Gastrocnemius medialis (tissue), 4 donors: ENCODE measurements at places on chromosomes 6 and 20. TPM values are rescaled to one million over a fixed set of nuclear protein-coding genes. Genes with fewer than 3 reads are reported as not detected.

IMPG1 gene
- not detected for total RNA-seq

DAAM2 gene
- total RNA-seq = 37.4 TPM

EDN1 gene
- 9.6 TPM for total RNA-seq

GNAS gene
- total RNA-seq = 854 TPM

RFX6 gene
- not detected for total RNA-seq

TMEM200A gene
- total RNA-seq = not detected

HLA-DOB gene
- total RNA-seq = 0.72 TPM

GRCh38 chr6:100035873-100036653 is 42.0 kb upstream of the MCHR2 start:
- H3K27ac ChIP-seq = no peak overlapping the region
- no peak for DNase-seq
- H3K4me3 ChIP-seq = no peak overlapping the region
- no peaks in the 10 kb centered on the region for H3K4me1 ChIP-seq
- H3K27me3 ChIP-seq = no peaks in the 10 kb centered on the region

DNA sequence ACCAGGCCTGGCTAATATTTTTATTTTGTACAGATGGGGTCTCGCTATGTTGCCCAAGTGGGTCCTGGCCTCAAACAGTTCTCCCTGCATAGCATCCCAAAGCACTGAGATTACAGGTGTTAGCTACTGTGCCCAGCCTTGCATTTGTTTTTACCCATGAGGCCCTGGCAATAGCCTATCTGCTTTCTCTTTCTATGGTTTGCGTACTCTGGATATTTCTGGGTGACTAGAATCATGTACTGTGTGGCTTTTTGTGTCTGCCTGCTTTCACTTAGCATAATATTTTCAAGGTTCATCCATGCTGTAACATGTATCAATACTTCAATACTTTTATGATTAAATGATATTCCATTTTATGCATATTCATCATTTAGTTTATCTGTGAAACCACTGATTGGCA is 451.7 kb downstream of the GRIK2 start:
- no peak overlapping the region for H3K4me3 ChIP-seq
- H3K4me1 ChIP-seq = no peaks in the 10 kb centered on the region
- H3K27ac ChIP-seq = no peak overlapping the region
- no peaks in the 10 kb centered on the region for H3K27me3 ChIP-seq

GRCh38 chr6:109690373-109690736 is 647 bp downstream of the AK9 start:
- no peaks in the 10 kb centered on the region for H3K27me3 ChIP-seq
- peak; percentile 53 for DNase-seq
- H3K27ac ChIP-seq = peak overlapping the region; percentile 95
- peaks cover 12% of the 10 kb centered on the region for H3K4me1 ChIP-seq

- H3K27me3 ChIP-seq = no peaks in the 10 kb centered on the region
- H3K27ac ChIP-seq = no peak overlapping the region
- H3K4me1 ChIP-seq = no peaks in the 10 kb centered on the region
- H3K36me3 ChIP-seq = no peaks in the 10 kb centered on the region
- DNase-seq = no peak
Measured at GRCh38 chr6:142567461-142567860, 265.7 kb downstream of the ADGRG6 start.

DNA sequence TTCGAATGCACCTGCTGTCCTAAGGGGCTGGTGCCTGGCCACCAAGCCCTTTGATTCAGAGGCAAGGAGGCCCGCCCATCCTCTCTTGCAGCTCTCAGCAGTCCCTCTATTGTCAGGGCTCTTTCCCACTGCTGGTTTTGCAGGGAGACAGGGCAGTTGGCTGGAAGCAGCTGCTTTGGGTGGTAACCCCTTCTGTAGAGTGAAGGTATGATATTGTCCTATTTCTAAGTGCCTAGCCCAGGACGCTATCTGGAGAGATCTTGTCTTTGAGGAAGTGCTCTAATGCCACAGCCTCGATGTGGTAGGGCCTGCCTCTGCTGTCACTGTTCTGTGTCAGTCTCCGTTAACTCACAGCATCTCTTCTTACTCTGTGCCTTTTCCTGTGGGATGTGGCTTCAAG is 5.6 kb downstream of the PLCG1 start:
- H3K27me3 ChIP-seq = no peaks in the 10 kb centered on the region
- H3K4me3 ChIP-seq = no peak overlapping the region
- DNase-seq = no peak
- peak overlapping the region; percentile 99 for H3K27ac ChIP-seq
- no peaks in the 10 kb centered on the region for H3K36me3 ChIP-seq

DNA sequence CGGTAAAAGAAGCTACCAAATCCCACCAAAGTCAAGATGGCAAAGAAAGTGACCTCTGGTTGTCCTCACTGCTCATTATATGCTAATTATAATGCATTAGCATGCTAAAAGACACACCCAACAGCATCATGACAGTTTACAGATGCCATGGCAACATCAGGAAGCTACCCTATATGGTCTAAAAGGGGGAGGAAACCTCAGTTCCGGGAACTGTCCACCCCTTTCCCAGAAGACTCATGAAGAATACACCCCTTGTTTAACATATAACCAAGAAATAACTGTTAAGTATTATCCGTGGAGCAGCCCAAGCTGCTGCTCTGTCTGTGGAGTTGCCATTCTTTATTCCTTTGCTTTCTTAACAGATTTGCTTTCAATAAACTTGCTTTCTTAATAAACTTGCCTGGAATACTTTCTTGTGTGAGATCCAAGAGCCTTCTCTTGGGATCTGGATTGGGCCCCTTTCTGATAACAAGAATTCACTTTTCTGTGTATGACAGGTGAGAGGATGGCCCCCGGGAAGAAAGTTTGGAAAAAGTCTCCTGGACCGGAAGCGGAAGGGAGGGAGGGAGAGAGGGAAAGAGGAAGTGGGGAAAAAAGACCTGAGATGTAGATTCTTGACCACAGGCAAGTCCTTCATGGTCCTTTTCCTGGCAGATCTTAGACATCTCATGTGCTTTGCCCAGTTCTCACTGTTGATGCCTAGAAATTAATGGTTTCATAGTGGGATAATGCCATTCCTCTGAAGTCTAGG is 146.7 kb upstream of the ID4 start:
- H3K27me3 ChIP-seq = peaks cover 15% of the 10 kb centered on the region
- H3K36me3 ChIP-seq = no peaks in the 10 kb centered on the region
- H3K4me3 ChIP-seq = no peak overlapping the region
- H3K27ac ChIP-seq = no peak overlapping the region

- H3K4me3 ChIP-seq = no peak overlapping the region
- H3K4me1 ChIP-seq = peaks cover 36% of the 10 kb centered on the region
- H3K36me3 ChIP-seq = no peaks in the 10 kb centered on the region
- no peaks in the 10 kb centered on the region for H3K27me3 ChIP-seq
- H3K27ac ChIP-seq = peak overlapping the region; percentile 75
Measured at GRCh38 chr6:90168693-90169131, 127.9 kb downstream of the BACH2 start.

GRCh38 chr20:31869942-31870725 is at the start of the genes DUSP15 and TTLL9:
Gene DUSP15 (minus strand): TSS chr20:31870527. CDS start chr20:31870337, 190 bp downstream.
Gene TTLL9 (plus strand): TSS chr20:31870634. CDS start chr20:31871127, 493 bp downstream.
- no peak within 1 kb of the TSS for H3K27ac ChIP-seq
- peaks cover 22% of the 10 kb centered on the region for H3K27me3 ChIP-seq
- peaks cover 5% of the 10 kb centered on the region for H3K4me1 ChIP-seq
- DNase-seq = no peak
- no peaks in the 10 kb centered on the region for H3K36me3 ChIP-seq
- H3K4me3 ChIP-seq = peak within 1 kb of the TSS; percentile 49

- H3K27ac ChIP-seq = no peak overlapping the region
- H3K4me1 ChIP-seq = no peaks in the 10 kb centered on the region
- H3K27me3 ChIP-seq = no peaks in the 10 kb centered on the region
- no peaks in the 10 kb centered on the region for H3K36me3 ChIP-seq
- no peak for DNase-seq
- H3K4me3 ChIP-seq = no peak overlapping the region
Measured at GRCh38 chr6:167530951-167531350, 206.1 kb downstream of the TTLL2 start.

DNA sequence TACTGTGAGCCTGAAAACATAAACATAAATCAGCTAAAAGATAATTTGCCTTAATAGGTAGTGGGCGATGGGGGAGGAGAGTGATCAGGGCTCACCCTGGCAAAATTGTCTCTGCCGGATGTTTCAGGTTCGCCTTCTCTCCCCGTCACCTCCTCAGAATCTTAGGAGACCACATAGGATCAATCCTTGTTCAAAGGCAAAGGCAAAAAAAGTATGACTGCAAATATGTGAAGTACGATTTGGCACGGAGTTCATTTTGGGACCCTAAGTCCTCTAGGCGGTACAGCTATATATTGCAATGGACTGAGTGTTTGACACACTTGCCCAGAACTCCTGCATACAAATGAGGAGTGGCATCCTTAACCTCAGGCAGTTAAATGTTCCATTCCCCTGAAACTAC is 649.2 kb upstream of the FLRT3 start:
- no peaks in the 10 kb centered on the region for H3K4me1 ChIP-seq
- H3K36me3 ChIP-seq = no peaks in the 10 kb centered on the region
- H3K4me3 ChIP-seq = no peak overlapping the region
- no peak for DNase-seq

- H3K4me3 ChIP-seq = no peak overlapping the region
- DNase-seq = no peak
- no peaks in the 10 kb centered on the region for H3K4me1 ChIP-seq
Measured at GRCh38 chr6:168103050-168103830, 24.2 kb upstream of the FRMD1 start.

- H3K27ac ChIP-seq = no peak overlapping the region
- peaks cover 8% of the 10 kb centered on the region for H3K27me3 ChIP-seq
- no peaks in the 10 kb centered on the region for H3K4me1 ChIP-seq
- DNase-seq = no peak
Measured at GRCh38 chr6:33144373-33144772, 47.9 kb downstream of the COL11A2 start.

- peaks cover 20% of the 10 kb centered on the region for H3K4me1 ChIP-seq
- H3K36me3 ChIP-seq = no peaks in the 10 kb centered on the region
- H3K4me3 ChIP-seq = peak overlapping the region; percentile 55
- no peak for DNase-seq
Measured at GRCh38 chr6:168035661-168036545, 38.4 kb downstream of the KIF25 start.

DNA sequence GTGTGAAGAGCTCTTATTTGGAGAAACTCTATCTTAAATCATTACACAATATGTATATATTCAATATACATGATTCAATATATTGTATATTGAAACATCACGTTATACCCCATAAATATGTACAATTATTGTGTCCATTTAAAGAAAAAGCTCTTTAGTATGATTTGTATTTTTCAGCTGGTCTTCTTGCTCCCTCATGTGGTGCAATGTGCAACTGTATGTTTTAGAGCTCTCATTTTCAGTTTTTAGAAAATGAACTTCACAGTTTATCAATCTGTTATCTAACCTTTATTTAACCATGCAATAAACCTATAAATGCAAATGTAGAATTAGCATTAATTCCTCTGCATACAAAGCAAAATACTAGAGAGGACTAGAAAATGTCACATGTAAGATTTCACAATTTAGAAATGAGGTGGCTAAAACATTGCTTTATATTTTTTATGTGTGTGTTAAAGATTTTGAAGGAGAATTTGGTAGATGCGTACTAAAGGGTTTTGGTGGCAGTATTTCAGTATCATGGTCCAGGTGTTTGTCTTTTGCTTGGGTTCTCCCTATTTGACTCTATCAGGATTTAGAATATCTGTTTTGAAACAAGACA is 167.1 kb downstream of the PHF3 start:
- no peaks in the 10 kb centered on the region for H3K27me3 ChIP-seq
- peaks cover 13% of the 10 kb centered on the region for H3K4me1 ChIP-seq
- no peak for DNase-seq
- no peaks in the 10 kb centered on the region for H3K36me3 ChIP-seq
- no peak overlapping the region for H3K4me3 ChIP-seq

DNA sequence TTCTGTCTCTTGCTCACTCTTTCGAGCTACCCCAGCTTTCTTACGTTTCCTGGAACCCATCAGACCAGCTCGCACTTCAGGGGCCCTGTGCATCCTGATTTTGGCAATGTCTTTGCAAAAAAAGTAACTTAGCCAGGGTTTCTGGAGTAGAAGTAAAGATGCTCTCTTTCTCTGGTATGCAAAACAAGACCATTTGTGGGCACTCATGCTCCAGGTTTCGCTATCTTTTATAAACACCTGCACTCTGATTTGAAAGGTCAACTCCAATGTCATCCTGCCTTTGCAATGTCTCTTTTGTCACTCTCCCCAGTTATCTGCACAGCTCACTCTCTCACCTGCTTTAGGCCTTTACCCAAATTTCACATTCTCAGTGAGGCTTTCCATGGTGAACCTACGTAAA is 869.1 kb downstream of the QKI start:
- H3K4me1 ChIP-seq = no peaks in the 10 kb centered on the region
- H3K27me3 ChIP-seq = no peaks in the 10 kb centered on the region
- DNase-seq = no peak
- no peak overlapping the region for H3K27ac ChIP-seq

GRCh38 chr6:36422714-36423100 is 19.9 kb downstream of the PXT1 start:
- DNase-seq = no peak
- H3K36me3 ChIP-seq = no peaks in the 10 kb centered on the region
- peak overlapping the region; percentile 79 for H3K27ac ChIP-seq
- H3K4me1 ChIP-seq = peaks cover 6% of the 10 kb centered on the region
- no peaks in the 10 kb centered on the region for H3K27me3 ChIP-seq

- no peaks in the 10 kb centered on the region for H3K27me3 ChIP-seq
- H3K36me3 ChIP-seq = no peaks in the 10 kb centered on the region
- peaks cover 15% of the 10 kb centered on the region for H3K4me1 ChIP-seq
- no peak overlapping the region for H3K4me3 ChIP-seq
- DNase-seq = no peak
- no peak overlapping the region for H3K27ac ChIP-seq
Measured at GRCh38 chr6:111441678-111442243, 41.3 kb downstream of the REV3L start.

GRCh38 chr6:24720131-24720603 is 1.2 kb upstream of the C6orf62 start:
- no peaks in the 10 kb centered on the region for H3K36me3 ChIP-seq
- peaks cover 34% of the 10 kb centered on the region for H3K4me1 ChIP-seq
- H3K27ac ChIP-seq = peak overlapping the region; percentile 100
- peak overlapping the region; percentile 91 for H3K4me3 ChIP-seq

- H3K27ac ChIP-seq = no peak overlapping the region
- DNase-seq = no peak
- no peaks in the 10 kb centered on the region for H3K27me3 ChIP-seq
- H3K4me3 ChIP-seq = no peak overlapping the region
- no peaks in the 10 kb centered on the region for H3K36me3 ChIP-seq
Measured at GRCh38 chr6:23173234-23173633, 603.9 kb downstream of the HDGFL1 start.

DNA sequence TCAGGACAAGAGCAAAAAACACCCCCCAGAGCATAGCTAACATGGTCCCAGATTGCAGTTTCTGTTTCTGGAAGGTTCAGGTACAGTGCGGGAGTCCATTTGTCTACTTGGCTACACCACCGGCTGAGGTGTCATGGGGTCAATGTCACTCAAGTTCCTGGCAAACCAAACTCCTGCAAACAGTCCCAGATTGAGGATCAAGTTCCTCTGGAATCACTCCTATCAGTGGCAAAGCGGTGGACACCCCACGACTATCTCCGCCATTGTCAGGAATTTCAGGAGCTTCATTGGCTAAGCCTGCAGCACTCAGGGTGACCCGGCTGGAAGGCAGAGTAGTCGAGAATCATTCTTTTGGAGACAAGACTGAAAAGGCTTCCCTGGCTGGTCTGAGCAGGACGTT is 41.8 kb downstream of the SLC22A1 start:
- H3K27ac ChIP-seq = no peak overlapping the region
- no peaks in the 10 kb centered on the region for H3K27me3 ChIP-seq
- no peak overlapping the region for H3K4me3 ChIP-seq
- H3K4me1 ChIP-seq = no peaks in the 10 kb centered on the region
